M059J (cell line): ENCODE measurements at places on chromosomes 7 and 10.

DNA sequence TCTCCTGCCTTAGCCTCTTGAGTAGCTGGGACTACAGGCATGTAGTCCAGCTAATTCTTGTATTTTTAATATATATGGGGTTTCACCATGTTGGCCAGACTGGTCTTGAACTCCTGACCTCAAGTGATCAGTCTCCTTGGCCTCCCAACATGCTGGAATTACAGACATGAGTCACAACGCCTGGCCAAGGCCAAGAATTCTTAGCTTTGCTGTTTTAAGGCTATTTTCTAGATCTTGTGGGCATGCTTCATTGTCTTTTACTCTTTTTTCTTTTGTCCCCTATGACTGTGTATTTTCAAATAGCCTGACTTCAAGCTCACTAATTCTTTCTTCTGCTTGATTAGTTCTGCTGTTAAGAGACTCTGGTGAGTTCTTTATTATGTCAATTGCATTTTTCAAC is 56.4 kb upstream of the TAS2R16 start:
- DNase-seq = no peak

- DNase-seq = peak; percentile 84
Measured at GRCh38 chr10:132392811-132393694, 3.9 kb upstream of the PWWP2B start.

DNA sequence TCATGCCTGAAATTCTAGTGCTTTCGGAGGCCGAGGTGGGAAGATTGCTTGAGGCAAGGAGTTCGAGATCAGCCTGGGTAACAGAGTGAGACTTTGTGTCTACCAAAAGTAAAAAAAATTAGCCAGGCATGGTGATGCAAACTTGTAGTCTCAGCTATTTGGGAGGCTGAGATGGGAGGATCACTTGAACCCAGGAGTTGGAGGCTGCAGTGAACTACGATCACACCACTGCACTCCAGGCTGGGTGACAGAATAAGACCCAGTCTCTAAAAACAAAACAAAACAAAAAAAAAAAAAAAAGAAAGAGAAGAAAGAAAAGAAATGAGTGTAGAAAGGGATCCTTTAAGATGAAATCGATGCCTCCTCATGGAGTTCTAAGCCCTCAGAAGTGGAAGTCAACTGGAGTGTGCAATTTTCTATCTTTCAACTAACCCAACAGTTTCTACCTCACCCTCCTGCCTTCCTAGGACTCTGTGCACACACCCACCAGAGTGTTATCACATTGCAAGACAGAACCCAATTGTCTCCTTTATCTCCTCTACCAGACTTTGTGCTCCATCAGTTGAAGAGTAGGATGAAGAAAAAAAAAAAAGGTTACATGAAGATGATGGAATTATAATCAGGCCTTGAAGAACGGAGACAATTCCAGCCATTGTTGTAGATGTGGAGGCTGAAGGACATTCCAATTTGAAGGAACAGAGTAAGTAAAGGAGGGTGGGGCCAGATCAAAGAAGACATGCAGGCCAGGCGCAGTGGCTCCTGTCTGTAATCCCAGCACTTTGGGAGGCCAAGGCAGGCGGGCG is 26.9 kb downstream of the NYAP1 start:
- no peak for DNase-seq

GRCh38 chr10:1054684-1055083 is 1.5 kb upstream of the WDR37 start:
- no peak for DNase-seq

DNA sequence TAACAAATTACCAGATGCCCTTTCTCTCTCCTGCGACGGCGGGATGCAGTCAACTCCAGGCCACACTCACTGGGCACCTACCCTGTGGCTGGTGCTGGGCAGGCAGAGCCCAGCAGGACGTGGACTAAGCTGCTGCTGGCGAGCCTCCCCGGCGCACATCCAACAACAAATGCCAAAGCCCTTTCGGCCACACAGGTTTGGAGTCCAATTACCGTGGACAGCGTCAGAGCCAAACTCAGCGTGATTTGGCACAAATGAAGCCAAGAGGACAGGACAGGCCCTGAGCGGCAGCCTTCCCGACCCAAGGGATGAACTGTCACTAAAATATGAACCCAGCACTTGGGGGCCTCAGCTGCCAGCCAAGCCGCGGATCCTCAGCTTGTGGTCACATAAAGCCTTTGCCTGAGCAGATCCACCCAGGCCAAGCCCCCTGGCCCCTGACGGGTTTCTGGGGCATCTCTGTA is 28.4 kb downstream of the DAGLB start:
- DNase-seq = peak; percentile 88

DNA sequence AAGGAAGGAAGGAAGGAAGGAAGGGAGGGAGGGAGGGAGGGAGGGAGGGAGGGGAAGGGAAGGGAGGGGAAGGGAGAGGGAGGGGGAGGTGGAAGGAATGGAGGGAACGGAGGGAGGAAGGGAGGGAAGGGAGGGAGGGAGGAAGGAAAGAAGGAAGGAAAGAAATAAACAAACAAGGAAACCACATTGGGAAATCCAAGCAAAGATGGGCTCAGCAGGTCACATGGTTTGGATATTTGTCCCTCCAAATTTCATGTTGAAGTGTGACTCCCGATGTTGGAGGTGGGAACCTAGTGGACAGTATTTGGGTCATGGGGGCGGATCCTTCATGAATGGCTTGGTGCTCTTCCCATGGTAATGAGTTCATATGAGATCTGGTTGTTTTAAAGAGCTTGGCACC is 454.6 kb upstream of the C7orf33 start:
- DNase-seq = no peak

GRCh38 chr10:103678178-103678526 is 177.2 kb downstream of the SH3PXD2A start:
- DNase-seq = no peak

DNA sequence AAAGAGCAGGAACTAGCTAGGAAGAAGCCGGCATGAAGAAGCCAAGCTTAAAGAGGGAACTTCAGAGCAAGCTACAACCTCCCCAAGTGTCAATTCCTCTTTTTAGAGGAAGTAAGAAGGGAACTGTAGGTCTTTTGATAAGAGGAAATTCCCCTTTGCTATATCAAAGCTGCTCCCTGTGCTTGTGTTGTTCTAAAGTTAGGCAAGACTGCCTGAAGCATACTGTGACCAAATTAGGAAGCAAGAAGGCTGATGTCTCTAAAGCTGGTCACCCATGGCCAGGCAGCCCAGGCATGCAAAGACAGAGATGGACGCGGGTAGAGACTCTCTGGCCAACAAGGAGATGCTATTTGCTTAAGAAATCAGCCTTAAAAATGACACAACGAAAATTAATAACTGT is 87.9 kb downstream of the RNF216 start:
- peak; percentile 81 for DNase-seq

DNA sequence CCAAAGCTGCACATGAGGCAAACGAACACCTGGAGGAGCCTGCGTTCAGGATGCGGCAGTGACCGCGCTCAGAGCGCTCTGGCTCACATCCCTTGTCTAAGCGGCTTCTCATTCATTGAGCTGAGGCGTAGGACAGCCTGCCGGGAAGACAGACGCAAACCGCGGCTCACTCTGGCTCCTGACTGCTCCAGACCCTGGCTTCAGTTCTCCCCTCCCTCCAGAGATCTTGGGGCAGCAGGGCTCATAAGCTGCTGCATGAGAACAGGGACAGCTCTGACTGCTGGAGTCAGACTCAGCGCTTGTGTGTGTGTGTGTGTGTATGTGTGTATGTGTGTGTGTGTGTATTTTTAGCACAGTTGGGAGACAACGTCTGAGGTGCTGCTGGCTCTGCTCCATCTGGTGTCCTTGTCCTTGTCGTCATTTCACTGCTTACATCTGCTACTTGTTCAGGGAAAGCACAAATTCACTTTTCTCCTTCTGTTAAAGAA is 15.8 kb upstream of the LYZL2 start:
- peak; percentile 1 for DNase-seq

GRCh38 chr10:92837456-92837855 is 10.9 kb upstream of the EXOC6 start:
- no peak for DNase-seq

GRCh38 chr7:76069238-76069638 is 21.3 kb downstream of the MDH2 start:
- peak; percentile 96 for DNase-seq

DNA sequence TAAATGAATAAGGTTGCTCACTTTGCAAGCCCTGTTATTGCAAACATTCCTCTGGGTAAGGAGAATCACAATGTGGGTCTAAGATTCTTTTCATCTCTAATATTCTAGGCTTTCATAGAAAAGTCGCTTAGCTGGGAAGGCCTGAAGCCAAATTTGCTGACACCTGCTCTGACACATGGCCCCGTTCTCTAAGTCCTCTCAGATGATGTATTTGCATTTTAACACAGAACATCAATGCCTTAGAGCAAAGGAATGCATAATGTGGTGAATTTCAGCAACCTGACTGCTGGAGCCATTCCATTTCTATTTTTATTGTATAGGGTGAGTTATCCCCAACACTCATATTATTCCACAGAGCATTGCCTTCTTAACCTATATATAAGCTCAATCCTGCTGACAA is 682.1 kb upstream of the NRP1 start:
- no peak for DNase-seq

DNA sequence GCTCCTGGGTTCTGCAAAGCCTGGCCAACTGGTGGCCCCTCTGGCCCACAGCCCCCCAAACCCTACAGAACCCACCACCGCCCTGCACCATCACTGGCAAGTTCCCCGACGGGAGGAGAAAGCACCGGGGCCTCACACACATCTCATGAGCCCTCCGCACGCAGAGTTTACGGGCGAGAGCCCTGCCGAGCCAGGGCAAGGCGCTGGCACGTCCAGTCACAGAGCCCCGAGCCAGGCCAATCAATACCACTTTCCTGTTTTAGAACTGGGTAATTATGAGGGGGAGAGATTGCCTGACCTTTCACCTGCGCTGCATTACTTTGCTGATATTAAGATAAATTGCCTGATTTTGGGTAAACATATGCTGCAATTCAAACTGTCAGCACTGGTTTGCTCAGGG is 113.3 kb downstream of the EBF3 start:
- no peak for DNase-seq

- peak; percentile 90 for DNase-seq
Measured at GRCh38 chr7:36119005-36119706, 33.9 kb upstream of the EEPD1 start.

DNA sequence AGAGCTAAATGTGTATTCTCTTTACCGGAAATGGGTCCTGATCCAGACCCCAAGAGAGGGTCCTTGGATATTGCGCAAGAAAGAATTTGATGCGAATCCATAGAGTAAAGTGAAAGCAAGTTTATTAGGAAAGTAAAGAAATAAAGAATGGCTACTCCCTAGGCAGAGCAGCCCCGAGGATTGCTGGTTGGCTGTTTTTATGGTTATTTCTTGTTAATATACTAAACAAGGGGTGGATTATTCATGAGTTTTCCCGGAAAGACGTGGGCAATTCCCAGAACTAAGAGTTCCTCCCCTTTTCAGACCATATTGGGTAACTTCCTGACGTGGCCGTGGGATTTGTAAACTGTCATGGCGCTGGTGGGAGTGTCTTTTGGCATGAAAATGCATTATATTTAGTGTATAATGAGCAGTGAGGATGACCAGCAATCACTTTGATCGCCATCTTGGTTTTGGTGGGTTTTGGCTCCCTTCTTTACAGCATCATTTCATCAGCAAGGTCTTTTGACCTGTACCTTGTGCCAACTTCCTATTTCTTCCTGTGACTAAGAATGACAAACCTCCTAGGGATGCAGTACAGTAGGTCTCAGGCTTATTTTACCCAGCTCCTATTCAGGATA is 60.4 kb downstream of the ARL4A start:
- DNase-seq = peak; percentile 50

DNA sequence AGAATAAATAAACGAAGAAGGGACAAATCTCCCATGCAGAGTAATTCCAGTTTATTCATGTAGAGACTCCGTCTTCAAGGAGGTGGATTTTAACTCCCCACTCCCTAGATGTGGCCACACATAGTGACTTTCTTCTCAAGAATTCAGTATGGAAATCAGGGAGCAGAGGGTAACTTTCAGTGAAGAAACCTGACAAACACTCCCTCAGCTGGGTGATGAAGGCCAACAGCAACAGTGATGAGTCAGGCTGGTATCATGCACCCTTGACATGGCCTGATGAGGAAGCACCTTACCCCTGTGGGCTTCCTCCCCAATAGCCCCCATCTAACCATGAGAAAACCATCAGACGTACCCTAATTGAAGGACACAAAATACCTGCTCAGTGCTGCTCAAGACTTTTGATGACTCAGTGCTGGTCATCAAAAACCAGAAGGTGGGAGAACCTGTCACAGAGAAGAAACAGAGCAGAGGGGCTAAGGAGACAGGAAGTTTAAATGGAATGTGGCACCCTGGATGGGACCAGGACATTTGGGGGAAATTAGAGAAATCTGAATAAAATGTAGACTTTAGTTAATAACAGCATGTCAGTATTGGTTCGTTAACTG is 50.6 kb downstream of the ADAMTS14 start:
- DNase-seq = peak; percentile 78

GRCh38 chr7:93558705-93559614 is 15.6 kb downstream of the CALCR start:
- peak; percentile 24 for DNase-seq

- DNase-seq = no peak
Measured at GRCh38 chr10:84801916-84802315, 473.5 kb downstream of the CCSER2 start.

DNA sequence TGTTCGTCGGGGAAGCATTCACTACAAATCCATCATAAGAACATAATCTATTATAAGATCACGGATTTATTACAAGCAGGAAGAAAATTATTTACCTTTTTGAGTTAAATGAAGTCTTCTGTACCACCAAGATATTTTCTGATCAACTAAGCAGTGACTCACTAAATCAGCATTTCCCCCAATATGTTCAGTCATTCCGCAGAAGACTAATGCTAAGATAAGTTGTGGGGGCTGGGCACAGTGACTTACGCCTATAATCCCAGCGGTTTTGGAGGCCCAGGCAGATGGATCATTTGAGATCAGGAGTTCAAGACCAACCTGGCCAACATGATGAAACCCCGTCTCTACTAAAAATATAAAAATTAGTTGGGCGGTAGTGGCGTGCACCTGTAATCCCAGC is 144.2 kb upstream of the EGR2 start:
- DNase-seq = no peak

DNA sequence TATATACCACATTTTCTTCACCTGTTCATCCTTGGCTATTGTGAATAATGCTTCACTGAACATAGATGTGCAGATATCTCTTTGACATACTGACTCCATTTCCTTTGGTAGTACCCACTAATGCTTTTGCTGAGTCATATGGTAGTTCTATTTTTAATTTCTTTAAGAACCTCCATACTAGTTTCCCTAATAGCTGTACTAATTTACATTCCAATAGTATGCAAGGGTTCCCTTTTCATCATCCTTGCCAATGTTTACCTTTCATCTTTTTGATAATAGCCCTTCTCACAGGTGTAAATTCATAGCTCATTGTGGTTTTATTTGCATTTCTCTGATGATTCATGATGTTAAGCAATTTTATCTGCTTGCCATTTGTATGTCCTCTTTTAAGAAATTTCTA is 159.9 kb downstream of the CALCR start:
- no peak for DNase-seq

DNA sequence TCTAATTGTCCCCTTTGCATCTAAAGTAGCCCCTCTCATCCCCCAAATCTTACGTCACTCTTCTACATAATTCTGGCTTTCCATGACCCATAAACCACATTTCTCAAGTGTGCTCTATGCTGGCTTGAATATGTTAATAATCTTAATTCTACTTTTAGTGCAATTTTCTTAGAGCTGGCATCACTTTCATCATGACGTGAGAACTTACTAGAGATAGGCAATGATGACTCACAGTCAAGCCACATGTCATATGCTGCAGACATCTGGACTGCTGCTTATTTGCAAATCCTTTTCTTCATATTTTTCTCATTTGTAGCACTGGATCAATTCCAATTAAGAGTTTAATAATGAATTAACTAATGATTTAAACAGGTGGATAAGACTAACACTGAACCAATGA is 260.7 kb upstream of the PRKCQ start:
- peak; percentile 15 for DNase-seq
